ENCODE measurements at places on chromosomes 2 and 18.

- no peak for DNase-seq
Measured at GRCh38 chr2:111537078-111537655, 346.8 kb downstream of the ANAPC1 start.

- no peak for DNase-seq
Measured at GRCh38 chr2:9712263-9712662, 81.5 kb upstream of the YWHAQ start.

DNA sequence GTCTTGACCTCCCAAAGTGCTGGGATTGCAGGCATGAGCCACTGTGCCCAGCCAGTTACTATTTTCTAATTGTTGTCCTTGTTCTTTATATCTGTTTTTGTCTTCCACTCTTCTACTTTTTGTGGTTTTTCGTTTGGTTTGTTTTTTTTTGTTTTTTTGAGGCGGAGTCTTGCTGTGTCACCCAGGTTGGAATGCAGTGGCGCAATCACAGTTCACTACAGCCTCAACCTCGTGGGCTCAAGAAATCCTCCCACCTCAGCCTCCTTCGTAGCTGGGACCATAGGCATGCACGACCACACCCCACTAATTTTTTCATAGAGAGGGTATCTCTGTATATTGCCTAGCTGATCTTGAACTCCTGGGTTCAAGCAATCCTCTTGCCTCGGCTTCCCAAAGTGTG lies 100.7 kb downstream of the EHBP1 start:
- DNase-seq = no peak

DNA sequence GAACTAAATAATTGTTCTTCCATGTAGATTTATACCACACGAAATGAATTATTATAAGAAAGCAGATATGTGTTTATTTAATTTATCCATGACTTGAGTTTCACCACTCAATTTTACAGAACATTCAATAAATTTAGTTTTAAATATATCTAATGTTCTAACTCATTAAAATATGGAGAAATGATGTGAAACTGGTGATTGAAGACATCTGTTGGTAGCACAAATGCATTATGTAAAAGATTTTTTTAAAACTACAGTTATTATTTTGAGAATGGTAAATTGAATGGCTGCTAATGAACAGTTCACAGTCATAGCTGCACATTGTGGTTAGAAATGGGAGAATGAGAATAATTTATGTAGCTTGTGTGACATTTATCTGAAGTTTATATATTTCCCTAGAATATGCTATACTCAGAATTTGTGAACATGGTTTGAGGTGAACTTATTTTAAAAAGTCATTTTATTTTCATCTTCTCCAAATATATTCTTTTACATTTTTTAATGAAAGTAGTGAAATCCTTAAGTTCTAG lies 203.5 kb downstream of the DPP4 start:
- no peak for DNase-seq

GRCh38 chr18:64710105-64710861 lies 561.4 kb upstream of the LINC00305 start:
- DNase-seq = no peak

GRCh38 chr18:54388203-54389142 lies 30.8 kb downstream of the C18orf54 start:
- no peak for DNase-seq

Data from ascending aorta (tissue), 2 donors.